HCEC 1CT (cell line): ENCODE measurements at places on chromosomes 6 and 20.
A peak's percentile ranks its signal among the peaks of the same experiment; 100 is the strongest.

- DNase-seq = no peak
Measured at GRCh38 chr6:45494416-45495135, 116.8 kb upstream of the SUPT3H start.

- peak; percentile 71 for DNase-seq
Measured at GRCh38 chr20:11902285-11902697, 15.4 kb upstream of the BTBD3 start.

GRCh38 chr6:87742106-87742505 lies 40.1 kb upstream of the AKIRIN2 start:
- peak; percentile 25 for DNase-seq

GRCh38 chr20:46592580-46593362 lies 42.3 kb upstream of the OCSTAMP start:
- DNase-seq = no peak

- DNase-seq = no peak
Measured at GRCh38 chr6:129175066-129175465, 292.1 kb downstream of the LAMA2 start.

- no peak for DNase-seq
Measured at GRCh38 chr6:38676236-38676973, 26.5 kb downstream of the GLO1 start.

DNA sequence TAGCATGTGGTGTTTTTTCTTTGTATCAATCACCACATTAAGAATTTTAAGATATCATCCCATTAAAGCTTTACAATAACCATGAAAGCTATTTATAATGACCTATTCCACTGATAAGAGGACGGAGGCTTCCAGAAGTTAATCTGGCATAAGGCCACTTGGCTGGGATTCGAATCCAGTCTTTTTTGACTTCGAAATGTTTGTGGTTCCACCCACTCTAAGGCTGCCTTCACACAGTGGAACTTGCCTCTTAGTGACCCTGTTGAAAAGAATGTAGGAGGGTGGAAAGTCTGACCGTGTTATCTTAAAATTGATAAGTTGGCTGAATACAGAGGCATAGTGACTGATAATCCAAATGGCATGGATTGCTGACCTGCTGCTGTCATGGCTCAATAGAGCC lies 959.7 kb downstream of the KIF16B start:
- DNase-seq = no peak

DNA sequence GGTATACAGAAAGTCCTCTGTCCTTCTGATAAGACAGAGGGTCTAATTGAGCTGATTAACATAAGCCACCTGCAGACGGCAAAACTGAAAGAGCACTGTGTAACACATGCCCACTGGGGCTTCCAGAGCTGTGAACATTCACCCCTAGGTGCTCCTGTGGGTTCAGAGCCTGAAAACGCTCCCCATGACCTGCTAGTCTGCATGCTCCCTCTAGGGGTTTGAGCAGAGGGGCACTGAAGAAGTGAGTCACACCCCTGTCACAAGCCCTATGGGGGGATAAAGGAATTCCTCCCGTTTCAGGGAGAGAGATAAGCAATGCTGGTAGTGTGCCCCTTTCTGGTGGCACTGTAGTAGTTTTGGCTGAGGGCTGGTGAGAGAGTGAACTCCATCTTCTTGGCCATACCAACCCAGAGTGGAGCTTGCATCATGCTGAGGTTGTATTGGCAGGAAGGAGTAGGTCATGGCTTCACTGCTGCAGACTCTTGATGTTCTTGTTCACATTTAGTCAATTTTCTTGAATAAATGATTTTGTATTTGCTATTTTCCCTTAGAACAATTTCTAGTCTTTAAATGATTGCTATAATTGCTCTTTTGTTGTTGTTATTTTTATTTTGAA lies 637.5 kb upstream of the MAN1A1 start:
- DNase-seq = no peak

GRCh38 chr6:1181939-1182605 lies 129.8 kb upstream of the FOXQ1 start:
- DNase-seq = no peak

DNA sequence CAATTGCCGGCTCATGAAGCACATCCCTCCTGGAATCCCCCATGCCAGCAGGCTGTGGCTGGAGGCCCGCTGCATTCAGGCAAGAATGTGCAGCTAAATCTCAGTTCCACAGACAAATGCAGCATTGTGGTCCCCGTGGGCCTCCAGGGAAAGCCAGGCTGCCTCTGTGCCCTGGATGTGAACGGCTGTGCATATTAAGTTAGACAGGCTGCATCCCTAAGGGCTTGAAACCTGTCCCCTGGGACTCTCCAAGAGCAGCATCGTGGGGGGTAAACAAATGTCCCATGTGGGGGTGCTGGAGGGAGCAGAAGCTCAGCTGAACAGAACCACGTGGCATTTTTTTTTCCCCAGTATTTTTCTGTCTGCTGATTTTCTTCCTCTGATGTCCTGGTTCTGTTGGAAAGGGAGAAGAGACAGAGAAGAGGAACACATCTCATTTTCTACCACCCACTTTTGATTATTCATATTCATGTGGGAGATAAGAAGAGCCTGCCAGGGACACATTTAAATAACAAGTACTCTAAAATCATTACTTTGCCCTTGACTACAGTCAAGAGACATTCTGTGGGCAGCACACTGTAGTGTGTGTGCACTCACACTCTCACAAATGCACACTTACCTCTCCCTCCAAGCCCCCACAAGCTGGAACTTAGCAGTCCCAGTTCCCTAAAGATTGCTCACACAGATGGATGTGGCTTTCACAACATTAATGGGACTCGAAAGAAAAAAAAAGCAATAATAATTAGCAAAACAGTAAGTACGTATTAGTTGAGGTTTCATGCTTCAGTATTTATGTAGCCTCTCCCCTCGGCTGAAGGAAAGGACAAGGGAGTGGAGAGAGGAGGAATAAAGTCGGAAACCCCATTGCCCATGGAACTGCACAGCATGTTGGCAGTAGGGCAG lies 16.9 kb downstream of the GFOD1 start:
- DNase-seq = no peak

- DNase-seq = no peak
Measured at GRCh38 chr6:23529902-23530301, 596.1 kb upstream of the NRSN1 start.

DNA sequence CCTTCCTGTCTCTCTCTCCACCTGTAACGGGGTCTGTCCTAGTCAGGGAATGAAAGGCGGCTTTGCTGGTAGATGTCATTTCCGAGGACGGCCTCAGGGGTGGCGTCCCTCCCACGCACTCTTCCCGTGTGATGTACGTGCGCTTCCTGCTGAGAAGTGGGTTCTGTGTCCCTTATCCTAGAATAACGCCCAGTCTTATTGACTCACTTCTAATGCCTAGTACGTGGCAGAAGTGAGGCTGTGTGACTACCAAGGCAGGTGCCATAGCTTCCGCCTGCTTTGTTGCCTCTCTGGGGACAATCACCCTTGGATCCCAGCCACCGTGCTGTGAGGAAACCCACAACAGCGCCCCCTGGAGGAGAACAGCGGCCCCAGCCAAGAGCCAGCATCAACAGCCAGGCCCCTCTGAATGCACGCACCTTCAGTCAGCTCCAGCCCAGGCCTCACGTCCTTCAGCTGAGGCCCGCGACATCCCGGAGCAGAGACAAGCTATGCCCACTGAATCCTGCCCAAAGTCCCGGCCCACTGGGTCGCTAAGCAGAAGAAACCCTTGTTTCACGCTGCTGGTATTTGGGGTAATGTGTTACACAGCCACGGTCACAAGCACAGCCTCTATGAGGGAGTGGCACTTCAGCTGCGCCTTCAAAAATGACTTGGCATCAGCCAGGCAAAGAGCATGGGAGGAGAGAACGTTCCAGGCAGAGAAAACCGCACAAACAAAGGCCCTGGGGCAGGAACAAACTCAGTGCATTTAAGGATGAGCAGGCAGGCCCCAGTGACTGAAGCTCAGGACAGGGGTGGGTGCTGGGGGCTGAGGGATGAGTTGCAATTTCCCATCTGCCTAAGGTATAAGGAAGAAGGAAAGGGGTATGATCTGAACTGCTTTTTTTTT lies 224.2 kb downstream of the NFATC2 start:
- DNase-seq = no peak

DNA sequence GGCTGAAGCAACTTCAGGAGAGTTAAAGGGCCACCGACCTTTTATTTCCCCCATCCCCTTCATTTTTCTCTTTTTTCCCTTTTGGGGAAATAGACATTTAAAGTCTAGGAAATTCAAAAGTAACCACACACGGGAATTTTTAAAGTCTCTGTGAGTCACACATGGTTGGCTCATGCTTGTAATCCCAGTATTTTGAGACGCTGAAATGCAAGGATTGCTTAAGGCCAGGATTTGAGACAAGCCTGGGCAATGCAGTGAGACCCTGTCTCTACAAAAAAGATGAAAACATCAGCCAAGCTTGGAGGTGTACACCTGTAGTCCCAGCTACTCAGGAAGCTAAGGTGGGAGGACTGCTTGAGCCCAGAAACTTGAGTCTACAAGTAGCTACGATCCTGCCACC lies 34.2 kb downstream of the KATNA1 start:
- peak; percentile 15 for DNase-seq

DNA sequence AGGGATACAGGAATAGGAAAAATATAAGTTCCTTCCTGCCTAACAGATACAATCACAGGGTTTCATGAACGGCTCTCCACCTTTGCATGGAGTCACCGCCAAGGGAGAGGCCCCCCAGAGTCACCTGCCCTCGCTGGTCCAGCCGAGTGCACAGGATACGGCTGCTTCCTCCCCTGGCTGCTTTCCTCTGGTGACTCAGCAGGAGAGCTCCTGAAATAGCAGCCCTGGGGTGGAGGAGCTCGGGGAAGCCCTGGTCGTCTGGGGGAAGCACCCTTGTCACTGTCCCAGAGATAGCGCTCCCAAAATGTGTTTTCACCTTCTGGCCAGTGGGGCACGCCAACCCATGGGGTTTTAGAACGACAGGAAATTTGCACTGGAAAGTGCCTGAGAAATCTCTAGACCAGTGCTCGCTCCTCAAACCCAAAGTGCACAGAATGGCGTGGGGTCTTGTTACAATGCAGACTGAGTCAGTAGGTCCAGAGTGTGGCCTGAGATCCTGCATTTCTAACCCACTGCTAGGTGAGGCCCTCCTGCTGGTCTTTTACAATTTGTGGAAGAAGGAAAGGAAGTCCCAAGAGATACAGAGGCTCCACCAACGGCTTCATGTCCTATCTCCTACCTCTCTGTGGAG lies 35.9 kb upstream of the FAM50B start:
- DNase-seq = peak; percentile 28

DNA sequence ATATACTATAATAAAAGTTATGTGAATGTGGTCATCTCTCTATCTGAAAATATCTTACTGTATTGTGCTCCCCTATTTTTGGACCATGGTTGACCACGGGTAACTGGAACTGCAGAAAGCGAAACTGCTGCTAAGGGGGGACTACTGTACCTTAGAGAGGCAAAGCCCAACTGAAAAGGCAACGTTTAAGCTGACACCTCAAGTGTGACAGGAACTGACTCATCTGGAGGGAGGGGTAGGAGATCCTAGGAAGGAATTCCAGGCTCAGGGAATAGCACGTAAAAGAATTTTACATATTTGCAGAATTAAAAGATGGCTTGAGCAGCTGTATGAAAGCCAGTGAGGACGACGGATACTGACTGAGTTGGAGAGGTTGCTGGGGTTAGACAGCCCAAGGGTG lies 34.8 kb downstream of the ELOVL2 start:
- peak; percentile 71 for DNase-seq

- DNase-seq = no peak
Measured at GRCh38 chr20:1033751-1034414, 31.8 kb upstream of the RSPO4 start.

- DNase-seq = no peak
Measured at GRCh38 chr6:15761045-15761502, 98.2 kb upstream of the DTNBP1 start.

- no peak for DNase-seq
Measured at GRCh38 chr6:6620766-6621425, 32.4 kb downstream of the LY86 start.

- DNase-seq = no peak
Measured at GRCh38 chr6:133227344-133227743, 13.8 kb upstream of the EYA4 start.

DNA sequence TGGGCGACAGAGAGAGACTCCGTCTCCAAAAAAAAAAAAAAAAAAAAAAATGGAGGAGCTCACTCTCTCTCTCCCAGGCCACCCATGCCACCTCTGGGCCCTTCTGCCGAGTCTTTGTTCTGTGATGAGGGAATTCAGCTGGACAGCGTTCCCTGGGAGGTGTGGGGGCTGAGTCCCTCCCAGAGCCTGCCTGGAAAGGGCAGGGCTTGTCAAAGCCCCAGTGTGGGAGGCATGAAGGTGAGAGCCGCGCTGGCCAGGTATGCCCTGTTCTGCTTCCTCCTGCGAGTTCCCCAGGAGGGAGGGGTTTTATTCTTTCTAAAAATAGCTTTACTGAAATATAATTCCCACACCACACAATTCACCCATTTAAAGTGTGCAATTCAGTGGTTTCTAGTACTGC lies 69.6 kb downstream of the TMEM242 start:
- no peak for DNase-seq
